ENCODE measurements at places on chromosomes 2 and 18. TPM values are rescaled to one million over a fixed set of nuclear protein-coding genes. Genes with fewer than 3 reads are reported as not detected.

GRCh38 chr2:230931556-230932231 is 6.7 kb upstream of the GPR55 start:
- no peak for DNase-seq

GRCh38 chr2:213157242-213157641 is 5.8 kb upstream of the IKZF2 start:
- no peak for DNase-seq

ZFAND2B gene
- total RNA-seq = 76.4 TPM

DNA sequence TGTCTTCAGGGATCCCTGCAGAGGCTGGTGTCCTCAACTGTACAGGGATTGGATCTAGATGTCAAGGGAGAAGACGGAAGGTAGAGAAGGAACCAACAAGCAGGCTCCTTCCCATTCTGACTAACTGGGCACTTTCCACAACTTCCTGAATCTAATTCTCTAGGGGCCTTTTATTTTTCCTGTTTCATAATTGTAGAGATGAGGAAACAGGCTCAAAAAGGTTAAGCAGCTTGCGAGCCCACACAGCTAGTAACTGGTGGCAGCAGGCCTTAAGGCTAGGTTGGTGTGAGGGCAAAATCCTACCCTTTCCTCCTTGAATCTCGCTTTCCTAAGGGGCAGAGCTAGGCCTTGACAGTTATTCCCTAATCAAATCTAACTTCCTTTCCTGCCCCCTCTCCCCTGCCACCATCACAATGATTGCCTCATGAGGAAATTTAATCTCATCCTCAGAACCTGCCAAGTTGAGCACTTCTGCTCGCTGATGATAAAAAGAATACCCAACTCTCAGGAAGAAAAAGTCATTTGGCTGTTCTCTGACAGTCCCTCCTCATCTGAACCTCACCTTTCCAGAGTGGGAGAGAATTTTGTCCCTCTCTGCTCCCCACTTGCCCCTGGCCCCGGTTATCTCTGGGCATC is 35.7 kb upstream of the POLE4 start:
- DNase-seq = no peak

DNA sequence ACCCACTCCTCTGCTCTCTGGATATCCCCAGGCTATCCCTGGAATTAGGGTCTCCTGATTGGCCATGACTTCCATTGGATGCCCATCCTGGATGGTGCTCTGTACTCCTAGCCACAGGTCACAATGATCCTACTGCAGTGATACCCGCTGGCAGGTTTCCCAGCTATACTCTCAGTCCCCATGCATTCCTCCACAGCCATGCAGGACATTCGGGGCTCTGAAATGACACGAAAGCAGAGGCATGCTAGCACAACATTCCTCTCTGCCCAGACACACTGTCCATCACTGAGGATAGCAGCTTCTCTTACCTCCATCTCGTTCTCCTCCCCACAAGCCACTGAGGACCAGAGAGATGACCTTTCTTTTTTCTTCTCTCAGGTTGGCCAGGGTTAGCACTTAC is 51.7 kb upstream of the SPATS2L start:
- DNase-seq = no peak

- DNase-seq = no peak
These were observed 147.7 kb upstream of the SP5 start for GRCh38 chr2:170567429-170567828.

DNA sequence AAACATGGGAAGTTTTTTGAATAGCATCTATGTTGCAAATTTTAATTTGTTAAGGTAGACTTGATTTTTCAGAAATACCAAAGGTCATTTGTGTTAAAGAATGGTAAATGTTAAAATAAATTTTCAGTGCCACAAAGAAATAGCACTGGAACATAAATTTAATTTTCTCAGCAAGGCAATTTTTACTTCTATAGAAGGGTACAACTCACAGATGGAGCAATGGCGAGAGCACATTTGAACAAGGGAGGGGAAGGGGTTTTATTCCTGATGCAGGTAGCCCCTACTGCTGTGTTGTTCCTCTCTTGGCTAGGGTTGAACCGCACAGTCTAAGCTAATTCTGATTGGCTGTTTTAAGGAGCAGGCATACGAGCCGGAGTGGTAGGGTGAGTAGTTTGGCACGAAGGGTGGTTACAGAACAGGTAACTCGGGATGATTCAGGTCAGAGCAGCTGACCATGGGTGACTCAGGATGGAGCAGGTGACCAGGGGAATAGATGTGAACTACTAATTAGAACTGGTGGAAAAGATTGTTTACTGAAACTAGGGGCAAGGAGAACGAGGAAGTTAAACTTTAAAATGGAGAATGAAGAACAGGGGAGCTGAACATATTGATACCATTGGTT is 50.1 kb upstream of the PSME4 start:
- DNase-seq = no peak

DNA sequence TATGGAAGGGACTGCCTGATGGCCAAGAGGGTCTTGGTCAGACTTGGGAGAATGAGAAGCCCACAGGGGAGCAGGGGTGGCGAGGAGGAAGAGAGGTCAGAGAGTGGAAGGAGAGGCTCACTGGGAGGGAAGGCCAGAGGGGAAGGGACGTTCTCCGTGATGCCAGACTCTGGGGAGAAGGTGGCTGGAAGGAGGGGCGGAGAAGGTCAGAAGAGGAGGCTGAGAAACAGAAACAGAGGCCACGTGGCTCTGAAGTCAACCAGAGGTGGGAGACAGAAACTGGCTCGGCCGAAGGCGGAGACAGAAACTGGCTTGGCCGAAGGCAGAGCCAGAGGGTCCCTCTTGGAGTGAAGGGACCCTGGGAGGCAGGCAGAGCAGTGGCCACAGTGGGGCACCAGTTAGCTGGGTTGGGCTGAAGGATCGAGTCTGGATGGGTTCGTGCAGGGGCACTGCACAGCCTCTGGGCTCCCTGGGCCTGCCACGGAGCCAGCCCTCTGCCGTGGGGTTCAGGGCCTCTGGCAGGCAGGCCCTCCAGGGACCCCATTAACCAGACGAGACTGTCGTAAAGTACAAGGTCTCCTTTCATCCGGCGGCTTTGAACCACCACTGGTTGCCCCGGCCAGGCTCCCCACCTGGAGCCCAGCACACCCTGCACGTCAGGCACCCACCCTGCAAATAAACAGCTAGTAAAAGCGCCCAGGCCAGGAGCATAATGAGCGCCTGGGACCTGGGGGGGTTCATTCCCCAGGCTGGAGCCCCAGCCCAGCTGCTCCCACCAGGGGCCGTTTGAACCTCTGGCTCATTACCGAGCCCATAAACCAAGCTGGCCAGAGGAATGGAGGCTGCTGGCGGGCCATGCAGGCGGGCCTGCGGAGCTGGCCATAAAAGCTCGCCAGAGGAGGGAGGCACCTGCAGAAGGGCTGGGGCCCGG is 218.8 kb downstream of the DYSF start:
- peak; percentile 68 for DNase-seq

- no peak for DNase-seq
These were observed 21.6 kb downstream of the ZSWIM2 start for GRCh38 chr2:186827411-186827810.

DNA sequence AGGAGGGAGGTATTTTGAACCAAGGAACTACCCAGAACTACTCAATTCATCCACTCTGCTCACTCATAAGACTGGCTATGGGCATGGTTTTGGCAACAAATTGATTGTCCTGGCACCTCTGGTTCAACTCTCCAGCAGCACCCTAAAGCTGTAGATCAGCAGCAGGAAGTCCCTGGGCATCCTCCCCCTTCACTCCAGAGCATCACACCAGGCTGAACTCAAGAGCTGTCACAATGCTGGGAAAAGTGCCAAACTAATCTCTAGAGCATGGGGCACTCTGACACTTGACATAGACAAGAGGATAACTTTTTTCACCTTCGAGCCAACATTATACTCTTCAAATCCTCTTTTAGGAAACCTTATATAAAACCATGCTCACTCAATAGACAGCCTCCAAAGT is 154.1 kb upstream of the RBBP8 start:
- DNase-seq = no peak

- DNase-seq = no peak
These were observed 173.5 kb upstream of the SIX2 start for GRCh38 chr2:45182667-45183295.

NMUR1 gene
- not detected for total RNA-seq

- DNase-seq = peak; percentile 67
These were observed 70.1 kb upstream of the ASB18 start for GRCh38 chr2:236334122-236334876.

SEMA4C gene
- total RNA-seq = 24.1 TPM

DNA sequence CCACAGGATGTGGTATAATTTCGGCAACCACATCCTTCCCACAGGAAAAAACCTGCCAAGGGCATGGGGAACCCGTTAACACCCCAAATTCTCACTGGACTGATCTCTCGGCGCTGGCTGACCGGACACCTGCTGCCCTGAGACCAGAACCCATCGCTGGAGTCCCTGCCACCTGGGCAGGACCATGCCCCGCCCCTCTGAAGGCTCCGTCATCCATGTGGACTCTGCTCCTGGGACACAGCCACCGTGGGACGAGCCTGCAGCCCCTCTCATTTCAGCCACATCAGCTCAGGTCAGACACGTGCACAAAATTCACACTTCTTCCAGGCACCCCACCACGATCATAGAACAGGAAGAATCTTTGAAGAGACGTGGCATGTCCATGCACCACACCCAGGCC is 108.2 kb downstream of the ZNF516 start:
- DNase-seq = no peak

DLGAP1 gene
- total RNA-seq = 1.3 TPM

- DNase-seq = no peak
These were observed 33.5 kb downstream of the CIB4 start for GRCh38 chr2:26607698-26608097.

DNA sequence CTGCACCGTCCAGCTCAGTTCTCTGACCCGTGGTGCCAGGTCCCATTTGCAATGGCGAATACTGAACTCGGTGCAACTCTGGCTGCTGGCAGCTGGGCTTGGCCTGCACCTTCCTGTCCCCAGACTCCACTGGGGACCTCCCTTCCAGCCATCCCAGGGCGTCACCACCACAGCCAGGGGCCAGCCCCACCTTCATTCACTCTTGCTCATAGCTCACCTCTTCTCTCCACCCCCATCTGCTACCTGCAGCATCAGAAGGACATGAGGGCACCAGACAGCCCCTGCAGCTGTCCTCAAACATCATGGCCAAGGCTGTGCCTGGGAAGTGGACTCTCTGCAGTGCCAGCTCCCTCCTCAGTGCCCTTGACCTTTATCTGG is 16.2 kb upstream of the ALPI start:
- no peak for DNase-seq

DNA sequence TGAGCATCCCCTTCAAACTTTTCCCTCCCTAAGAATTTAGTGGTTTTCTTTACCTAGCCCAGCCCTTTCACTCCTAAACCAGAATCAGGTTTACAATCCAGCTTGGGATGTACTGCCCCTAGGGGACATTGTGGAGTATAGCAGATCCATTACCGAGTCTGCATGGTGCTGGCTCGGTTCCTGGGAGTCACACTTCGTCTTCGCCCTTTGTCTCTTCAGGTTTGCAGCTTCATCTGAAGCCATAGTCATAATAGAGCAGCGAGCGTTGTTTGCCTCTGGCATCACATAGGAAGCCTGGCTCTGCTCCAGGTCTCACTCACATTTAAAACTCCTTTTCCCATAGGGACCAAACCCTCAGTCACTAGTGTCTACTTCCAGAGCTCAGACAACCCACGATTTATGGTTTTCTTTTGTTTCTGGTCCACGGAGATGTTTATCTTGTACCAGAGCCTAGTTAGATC is 16.8 kb upstream of the LYPD6 start:
- DNase-seq = no peak

DNA sequence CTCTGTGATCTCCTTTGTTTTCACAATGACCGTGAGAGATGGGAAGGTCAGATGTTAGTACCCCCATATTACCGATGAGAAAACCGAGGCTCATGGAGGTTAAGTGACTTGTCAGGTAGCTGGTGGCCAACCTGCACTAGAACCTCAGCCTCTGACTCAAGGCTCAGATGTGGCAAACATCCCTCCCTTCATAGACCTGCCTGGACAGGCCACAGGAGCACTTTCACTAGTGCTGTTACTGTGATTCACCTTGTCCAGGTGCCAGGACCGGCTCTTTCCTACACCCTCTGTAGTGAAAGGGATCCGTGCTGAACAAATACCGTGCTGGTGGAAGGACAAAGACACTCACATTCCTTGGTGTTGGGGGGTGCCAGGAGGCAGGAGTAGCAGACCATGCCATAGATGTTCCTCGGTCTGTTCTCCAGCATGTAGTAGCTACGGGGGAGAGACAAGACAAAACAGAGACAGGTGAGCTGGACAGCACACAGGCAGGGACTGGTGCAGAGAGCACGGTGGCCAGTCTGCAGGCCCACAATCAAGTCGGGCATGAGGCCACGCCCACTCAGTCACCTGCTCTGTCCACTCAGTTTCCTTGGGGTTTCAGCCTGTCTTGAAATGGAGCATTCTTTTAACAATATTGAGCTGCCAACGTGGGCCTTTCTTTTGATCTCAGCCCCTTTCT is 65.9 kb downstream of the EDAR start:
- DNase-seq = peak; percentile 67

GRCh38 chr2:21822505-21822904 is 698.7 kb downstream of the TDRD15 start:
- DNase-seq = no peak

GRCh38 chr2:37629529-37629928 is 41.9 kb downstream of the CDC42EP3 start:
- DNase-seq = no peak

DNA sequence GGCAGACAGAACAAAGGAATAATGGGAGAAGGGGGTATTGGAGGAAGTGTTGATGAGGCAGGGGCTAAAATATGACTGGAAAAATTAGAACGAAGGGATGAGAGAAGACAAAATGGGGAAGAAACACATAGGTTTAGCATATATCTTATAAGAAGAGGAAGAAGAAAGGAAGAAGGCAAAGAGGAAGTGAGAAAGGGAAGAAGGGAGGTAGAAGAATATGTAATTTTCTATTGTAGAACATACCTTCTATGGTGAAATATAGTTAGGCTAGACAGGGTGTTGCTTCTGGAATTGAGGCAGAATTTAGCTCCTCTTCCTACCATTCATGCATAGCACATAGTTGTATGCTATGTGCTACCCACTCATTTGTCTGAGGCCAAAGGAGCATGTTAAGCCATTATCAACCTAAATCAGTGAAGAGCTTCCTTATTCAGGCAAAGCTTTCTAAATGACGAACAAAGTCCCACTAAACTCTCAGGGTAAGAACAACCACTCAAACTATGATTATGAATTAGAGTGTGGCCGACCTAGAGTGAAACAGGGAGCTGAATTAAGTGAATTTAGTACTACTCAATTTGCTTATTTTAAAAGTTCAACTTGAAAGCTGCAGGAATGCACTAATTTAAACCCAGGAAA is 180.9 kb upstream of the GALNT5 start:
- DNase-seq = no peak

ERFE gene
- not detected for total RNA-seq

DNA sequence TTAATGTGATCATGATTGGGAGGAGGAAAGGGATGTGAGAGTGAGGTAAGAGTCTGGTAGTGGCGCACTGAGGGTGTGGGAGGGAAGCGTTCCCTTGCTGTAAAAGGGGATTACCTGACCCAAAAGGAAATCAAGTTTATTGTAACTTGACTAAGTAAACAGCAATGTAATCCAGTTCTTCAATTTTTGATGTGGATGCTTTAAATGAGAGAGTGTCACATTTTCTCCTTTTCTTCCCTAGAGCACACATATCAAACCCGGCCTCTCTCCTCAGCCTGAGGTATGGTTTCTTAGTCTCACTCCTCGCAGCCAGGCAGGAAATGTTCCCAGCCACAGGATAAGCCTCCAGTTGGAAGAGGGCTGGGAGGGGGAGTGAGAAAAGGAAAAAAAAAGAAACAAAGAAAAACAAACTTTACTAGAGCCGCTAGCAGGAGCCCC is 688 bp upstream of the ARHGAP28 start:
- DNase-seq = no peak

HOXD13 gene
- total RNA-seq = not detected

ATP6V1B1 gene
- total RNA-seq = 37.5 TPM
